ENCODE measurements at places on chromosomes 7 and 10.

- no peak for DNase-seq
These were observed 148.7 kb downstream of the ZMYND11 start for GRCh38 chr10:283916-284356.

DNA sequence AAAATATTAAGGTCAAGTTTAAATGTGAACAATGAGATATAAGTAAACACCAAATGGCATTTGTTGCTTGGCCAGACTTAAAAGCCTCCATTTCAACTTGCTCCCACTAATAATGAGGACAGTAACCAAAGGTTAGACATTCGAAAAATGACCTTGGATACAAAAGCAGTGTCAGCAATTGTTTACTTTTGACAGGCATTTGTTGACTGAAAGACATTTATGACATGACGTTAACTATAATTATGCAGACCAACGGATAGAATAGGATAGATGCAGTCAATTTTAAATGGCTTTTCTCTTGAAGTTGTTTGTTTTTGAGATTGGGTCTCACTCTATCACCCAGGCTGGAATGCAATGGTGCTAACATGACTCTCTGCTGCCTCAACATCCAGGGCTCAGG is 6.3 kb upstream of the WNT16 start:
- no peak for DNase-seq

- no peak for DNase-seq
These were observed 87.3 kb upstream of the SEC61G start for GRCh38 chr7:54846273-54846672.

GRCh38 chr7:23129036-23129435 is 23.5 kb downstream of the KLHL7 start:
- DNase-seq = no peak

DNA sequence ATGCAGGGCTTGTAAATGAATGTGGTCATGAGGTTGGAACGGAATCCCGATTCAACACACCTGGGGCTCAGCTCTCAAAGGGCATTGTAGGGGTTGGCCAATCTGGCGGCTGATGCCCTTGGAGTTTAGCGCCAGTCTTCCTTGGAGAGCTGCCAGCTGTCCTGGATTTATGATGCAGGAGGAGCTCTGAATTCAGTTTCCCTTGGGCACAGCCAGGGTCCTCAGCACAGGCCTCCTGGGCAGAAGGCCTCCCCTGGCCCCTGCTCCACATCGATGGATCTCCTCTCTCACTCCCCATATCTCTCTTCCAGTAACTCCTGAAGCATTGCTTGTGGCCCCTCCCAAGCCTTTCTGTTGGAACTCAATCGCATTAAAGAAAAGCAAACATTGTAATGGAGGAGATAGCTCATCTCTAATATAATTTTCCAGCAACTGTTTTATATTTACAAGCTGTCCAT is 985 bp upstream of the CYTH3 start:
- no peak for DNase-seq

- no peak for DNase-seq
These were observed 47.6 kb downstream of the RPS24 start for GRCh38 chr10:78081292-78081691.

GRCh38 chr7:117017702-117018266 is 64.5 kb downstream of the ST7 start:
- no peak for DNase-seq

- DNase-seq = no peak
These were observed 15.7 kb downstream of the ZFAND2A start for GRCh38 chr7:1144269-1144771.

DNA sequence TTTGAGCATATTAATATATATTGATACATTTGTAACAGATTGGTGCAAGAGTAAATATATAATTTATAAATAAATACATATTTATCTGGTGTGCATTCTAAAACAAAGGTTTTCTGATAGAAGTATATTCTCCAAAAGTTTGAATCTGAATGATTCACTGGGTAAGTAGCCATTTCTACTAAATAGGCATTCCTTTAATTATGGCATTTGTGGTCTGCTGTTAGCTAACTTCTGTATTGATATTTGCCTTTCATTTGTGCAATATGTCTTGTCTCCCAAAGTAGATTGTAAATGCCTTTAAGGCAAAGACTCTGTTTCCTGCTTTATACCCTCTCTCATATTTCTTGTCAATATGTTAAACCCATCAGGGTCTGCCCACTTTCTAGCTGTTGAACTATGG is 11.1 kb upstream of the ARID5B start:
- DNase-seq = no peak

GRCh38 chr10:31526681-31527080 is 207.7 kb downstream of the ZEB1 start:
- no peak for DNase-seq

GRCh38 chr7:44796034-44796503 is 412 bp upstream of the PPIA start:
- no peak for DNase-seq

DNA sequence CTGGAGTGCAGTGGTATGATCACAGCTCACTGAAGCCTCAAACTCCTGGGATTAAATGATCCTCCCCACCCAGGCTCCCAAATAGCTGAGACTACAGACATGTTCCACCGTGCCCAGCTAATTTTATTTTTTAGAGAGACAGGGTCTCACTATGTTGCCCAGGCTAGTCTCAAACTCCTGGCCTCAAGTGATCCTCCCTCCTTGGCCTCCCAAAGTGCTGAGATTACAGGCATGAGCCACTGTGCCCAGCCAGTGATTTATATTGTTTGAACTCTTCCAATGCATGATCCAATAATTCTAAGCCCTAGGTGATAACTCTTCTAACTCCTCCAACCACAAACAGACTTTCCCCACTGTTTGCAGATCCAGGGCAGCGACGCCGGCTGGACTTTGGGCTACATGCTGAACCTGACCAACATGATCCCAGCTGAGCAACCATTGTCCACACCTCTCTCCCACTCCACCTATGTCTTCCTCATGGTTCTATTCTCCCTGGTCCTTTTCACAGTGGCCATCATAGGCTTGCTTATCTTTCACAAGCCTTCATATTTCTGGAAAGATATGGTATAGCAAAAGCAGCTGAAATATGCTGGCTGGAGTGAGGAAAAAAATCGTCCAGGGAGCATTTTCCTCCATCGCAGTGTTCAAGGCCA is 41.8 kb upstream of the CC2D2B start:
- DNase-seq = no peak

- no peak for DNase-seq
These were observed 59.6 kb downstream of the ZNF277 start for GRCh38 chr7:112266141-112266540.

DNA sequence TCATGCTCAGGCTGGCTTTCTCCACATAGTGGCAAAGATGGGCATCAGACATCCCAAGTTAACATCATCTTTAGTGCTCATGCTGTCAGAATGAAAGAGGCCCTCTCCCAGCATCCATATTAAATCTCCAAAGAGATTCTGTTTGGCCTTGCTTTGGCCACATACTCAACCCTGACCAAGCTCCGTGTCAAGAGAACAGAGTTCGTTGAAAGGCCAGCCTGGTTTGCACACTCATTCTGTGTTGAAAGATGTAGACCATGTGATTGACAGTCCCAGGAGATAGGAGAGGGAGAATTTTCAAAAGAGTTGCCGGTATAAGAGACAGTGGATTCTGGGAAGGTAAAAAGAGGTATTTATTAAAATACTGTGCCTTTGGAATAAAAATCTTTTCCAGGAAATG is 19.7 kb downstream of the MET start:
- no peak for DNase-seq

GRCh38 chr7:137820677-137821420 is 25.9 kb downstream of the DGKI start:
- peak; percentile 66 for DNase-seq

DNA sequence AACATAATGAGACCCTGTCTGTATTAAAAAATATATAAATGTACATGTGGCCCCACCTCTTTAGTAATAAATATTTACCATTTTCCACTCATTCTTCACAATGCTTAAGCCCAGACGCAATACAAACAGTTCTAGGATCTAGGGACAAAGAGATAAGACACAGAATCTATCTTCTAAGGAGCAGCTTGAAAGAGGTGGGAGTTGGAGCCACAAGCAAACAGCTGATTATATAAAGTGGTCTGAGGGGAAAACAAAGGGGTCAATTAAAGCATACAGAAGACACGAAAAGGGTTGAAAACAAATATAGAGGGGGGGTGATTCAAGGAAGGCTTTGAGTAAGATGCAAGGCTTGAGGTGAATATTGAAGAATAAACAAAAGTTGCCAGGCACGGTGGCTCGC is 43.1 kb downstream of the UBE2H start:
- no peak for DNase-seq

GRCh38 chr10:118732245-118733165 is 22.3 kb downstream of the CACUL1 start:
- no peak for DNase-seq

GRCh38 chr10:78623578-78624215 is 445.1 kb upstream of the ZMIZ1 start:
- DNase-seq = no peak

- DNase-seq = no peak
These were observed 380.7 kb downstream of the RPS24 start for GRCh38 chr10:78414380-78414779.

GRCh38 chr10:92849576-92850090 is 1.3 kb downstream of the EXOC6 start:
- DNase-seq = no peak

GRCh38 chr10:16597656-16598055 is 76.0 kb upstream of the C1QL3 start:
- DNase-seq = no peak

GRCh38 chr10:45147000-45147399 is 146.3 kb downstream of the ZNF22 start:
- no peak for DNase-seq

- no peak for DNase-seq
These were observed 145.2 kb upstream of the ANK3 start for GRCh38 chr10:60534761-60535389.

- DNase-seq = no peak
These were observed 251.0 kb downstream of the DYNC1I1 start for GRCh38 chr7:96023387-96023786.

- no peak for DNase-seq
These were observed 18.8 kb upstream of the INPP5A start for GRCh38 chr10:132518572-132519381.

- DNase-seq = peak; percentile 88
These were observed 327.6 kb downstream of the TNS3 start for GRCh38 chr7:47254081-47254977.

GRCh38 chr10:84224411-84225028 is 824 bp downstream of the LRIT2 start:
- no peak for DNase-seq

- peak; percentile 69 for DNase-seq
These were observed 5.3 kb downstream of the VAX1 start for GRCh38 chr10:117132751-117133231.

DNA sequence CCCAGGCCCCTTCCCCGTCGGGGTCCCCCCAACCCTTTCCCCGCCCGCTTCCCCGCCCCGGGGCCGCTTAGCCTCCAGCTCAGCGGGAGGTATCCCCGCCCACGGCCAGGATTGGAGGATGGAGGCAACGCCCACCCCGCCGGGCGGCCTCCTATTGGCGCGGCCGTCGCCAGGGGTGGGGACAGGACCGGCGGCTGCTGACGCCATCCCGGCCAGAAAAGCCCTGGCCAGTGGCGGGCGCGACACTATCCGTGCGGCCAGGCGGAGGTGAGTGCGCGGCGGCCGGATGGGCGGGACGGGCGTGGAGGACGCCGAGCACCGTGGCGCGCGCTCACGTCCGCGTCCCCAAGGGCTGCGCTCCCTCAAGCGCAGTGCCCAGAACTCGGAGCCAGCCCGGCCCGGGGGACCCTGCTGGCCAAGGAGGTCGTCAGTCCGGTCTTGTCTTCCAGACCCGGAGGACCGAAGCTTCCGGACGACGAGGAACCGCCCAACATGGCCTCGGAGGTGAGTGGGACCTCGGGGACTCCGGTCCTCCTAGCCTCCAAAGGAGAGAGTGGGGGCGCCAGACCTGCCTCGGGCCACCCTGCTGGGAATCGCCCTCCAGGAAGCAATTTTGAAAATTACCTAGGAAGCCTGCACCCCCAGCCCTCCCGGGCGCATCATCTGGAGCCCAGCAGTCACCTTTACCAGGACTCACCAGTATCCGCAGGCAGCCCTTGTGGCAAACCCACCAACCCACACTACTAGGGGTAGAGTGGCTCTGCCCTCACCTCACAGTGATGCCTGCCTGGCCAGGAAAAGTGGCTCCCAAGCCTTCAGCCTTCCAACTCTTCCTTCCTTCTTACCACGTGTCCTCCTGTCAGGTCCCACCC is at the start of gene ASL:
TSS of gene ASL (plus strand) at position 230 of the 872 bp plus-strand sequence. CDS start at position 493, 263 bp downstream.
- DNase-seq = peak; percentile 98

DNA sequence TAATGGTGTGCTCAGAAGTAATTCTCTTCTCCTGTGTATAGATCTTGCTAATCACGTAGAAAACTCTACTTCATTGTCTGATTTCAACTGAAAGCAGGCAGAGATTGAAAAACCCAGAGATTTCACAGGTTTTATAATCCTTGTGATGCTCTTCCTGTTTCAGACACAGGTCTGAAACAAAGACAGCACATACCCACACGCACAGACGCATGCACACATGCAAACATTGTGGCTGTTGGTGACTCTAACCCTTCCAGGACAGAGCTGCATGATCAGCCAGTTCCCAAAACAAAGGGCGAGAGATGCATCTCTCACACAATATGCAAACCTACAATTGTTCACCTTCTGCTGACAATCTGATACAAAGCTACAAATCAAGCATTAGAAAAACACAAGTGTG is 11.1 kb upstream of the TFEC start:
- no peak for DNase-seq

- DNase-seq = no peak
These were observed 30.6 kb downstream of the FAM237B start for GRCh38 chr7:90290244-90291113.

DNA sequence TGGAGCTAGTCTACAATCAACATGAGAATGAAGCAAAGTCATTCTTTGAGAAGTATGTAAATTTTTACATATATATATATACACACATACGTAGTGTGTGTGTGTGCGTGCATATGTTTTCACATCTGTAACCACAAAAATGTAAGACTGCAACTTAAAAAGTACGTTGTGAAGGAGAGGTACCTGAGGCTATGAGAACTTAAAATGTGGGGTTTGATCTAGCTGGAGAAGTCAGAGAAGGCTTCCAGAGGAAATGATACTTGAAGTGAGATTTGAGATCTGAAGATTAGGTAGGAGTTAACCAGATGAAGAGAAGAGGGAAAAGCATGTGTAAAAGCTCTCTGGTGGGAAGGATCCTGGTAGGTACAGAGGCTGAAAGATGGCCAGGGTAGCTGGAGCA is 5.8 kb downstream of the TAF5 start:
- no peak for DNase-seq

- no peak for DNase-seq
These were observed 743 bp downstream of the OR2A5 start for GRCh38 chr7:144049491-144049890.

DNA sequence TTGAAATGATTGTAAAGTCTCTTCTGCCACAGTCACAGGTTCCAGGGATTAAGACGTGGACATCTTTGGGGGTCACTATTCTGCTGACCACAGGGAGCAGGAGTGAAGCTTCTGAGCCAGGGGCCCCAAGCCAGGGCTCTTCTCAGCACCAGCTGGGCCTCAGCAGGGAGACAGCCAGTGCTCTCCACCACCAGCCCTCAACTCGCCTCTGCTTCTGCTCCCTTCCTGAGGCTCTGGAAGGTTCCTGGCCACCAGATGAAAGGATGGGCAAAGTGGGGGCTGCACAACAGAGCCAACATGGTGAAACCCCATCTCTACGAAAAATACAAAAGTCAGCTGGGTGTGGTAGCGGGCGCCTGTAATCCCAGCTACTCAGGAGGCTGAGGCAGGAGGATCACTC is 11.2 kb upstream of the CRYGN start:
- DNase-seq = no peak

Data from ecto neural progenitor cell (in vitro differentiated cells).